ENCODE measurements at places on chromosomes 6 and 20. TPM values are rescaled to one million over a fixed set of nuclear protein-coding genes. Genes with fewer than 3 reads are reported as not detected.

POM121L2 gene
- total RNA-seq = not detected

C6orf52 gene
- total RNA-seq = 2.4 TPM

ZBP1 gene
- total RNA-seq = 4.8 TPM

TREM1 gene
- 0.38 TPM for total RNA-seq

NOTCH4 gene
- total RNA-seq = 1.4 TPM

DNA sequence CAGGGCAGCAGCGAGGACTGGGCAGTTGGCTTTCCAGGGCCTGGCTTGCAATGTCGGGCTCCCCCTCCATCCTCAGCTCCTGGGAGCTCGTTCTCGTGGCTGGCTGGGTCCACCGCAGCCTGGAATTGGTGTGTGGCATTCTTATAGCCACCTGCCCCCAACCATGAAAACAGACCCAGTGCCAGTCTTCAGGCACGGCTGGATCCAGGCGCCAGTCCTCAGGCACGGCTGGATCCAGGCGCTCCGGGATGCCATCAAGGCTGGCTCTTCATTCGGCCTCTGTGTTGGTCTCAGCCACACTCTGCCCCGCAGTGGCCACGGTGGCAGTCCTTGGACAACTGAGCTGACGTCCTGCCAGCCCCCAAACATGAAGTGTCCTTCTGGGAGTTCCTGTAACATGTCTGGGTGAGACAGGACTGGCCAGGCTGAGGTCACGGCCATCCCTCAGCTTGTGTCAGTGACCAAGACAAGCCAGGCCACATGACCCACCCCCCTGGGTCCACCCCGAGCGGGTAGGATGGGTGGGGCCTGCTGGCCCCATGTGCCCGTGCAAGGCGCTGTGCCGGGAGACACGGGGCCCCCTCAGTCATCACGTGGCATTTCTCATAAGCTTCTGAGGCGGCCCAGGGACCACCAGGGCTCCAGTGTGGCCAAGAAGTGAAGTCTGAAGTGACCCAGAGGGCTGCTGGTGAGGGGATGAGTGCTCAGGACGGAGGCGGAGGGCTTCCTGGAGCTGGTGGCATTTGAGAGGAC lies 99.0 kb downstream of the TAF4 start:
- no peak for DNase-seq

DNA sequence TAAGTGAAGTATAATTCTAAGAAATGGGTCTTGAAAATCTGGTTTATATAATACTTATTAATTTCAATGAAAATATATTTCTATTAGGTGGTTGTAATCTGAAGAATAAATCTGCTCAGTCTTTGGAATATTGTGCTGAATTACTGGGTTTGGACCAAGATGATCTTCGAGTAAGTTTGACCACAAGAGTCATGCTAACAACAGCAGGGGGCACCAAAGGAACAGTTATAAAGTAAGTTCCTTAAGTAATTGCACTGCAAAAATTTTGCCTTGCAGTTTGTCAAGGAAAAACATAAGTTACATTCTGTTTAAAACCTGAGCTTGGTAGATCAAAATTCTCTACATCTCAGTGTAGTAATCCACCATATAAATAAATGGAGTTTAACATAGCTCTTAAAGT lies 106.0 kb downstream of the MYO6 start:
- no peak for DNase-seq

DNA sequence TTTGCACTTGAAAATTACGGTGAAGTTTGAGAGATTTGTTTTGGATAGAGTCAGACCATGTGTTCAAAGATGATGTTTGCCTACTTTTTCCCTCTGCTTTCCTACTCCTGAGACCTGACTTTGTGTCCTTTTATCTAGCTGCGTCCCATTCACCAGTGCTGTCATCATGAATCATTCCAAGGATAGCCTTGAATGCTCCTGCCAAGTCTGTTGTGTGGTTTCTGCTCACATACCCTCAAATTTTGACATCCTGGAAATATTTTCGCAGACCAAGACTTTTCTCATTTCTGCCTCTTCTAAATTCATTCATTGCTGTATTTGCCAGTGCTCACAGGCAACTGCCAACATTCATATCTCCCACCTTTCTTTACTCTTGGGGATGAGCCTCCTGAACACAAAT lies 175.9 kb upstream of the SCGN start:
- no peak for DNase-seq

DNA sequence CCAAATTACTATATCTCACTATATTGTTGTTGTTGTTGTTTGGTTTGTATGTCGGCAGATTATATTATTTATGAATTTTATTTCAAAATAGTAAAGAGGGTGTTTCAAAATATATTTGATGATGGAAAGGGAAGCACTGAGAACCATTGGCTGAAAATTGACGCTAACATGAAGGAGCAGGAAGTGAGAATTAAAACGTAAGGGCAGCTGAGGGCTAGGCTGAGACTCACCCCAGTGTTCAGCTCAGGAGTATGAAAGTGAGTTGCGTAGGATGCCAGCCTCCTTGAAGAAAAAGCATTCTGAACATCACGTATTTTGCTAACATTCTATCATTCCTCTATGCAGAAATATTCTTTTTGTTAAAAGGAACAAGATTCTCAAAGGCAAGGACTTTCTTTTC lies 10.7 kb upstream of the IPCEF1 start:
- DNase-seq = no peak

GRCh38 chr20:60228255-60228654 lies 270.0 kb downstream of the CDH26 start:
- no peak for DNase-seq

DNA sequence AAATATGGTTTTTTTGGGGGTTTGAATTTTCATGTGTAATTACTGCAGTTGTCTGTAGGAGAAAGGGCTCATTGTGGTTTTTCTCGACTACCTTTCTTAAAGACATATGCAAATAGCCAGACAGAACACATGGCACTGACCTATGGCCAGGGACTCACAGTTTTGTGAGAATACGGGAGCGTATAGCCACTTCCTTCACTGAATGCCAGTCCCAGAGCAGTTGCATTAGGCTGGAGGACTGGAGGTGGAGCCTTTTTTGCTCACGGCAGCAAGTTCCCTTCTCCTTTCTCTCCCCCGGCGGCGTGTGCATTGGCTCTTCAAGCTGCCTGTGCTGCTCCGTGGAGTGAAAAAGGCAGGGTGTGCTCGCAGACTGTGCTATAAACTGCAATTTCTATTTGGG lies 114.9 kb downstream of the AKAP7 start:
- DNase-seq = no peak

DNA sequence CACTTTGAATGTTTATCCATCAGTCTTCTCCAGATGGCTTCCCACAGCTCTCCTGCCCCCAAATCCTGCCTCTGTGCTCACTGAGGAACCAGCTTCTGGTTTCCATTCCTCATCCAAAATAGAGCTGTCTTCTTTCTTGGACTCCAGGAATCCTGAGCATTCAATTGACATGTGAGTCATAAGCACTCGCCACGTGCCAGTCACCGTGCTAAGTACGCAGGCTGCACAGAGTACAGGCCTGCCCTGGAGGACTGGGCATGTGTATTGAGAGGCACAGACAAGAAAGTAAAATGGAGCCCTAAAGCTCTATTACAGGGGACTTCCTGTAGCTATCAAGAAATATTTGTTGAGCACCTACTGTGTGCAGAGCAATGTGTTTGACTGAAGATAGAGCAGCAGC lies 39.7 kb upstream of the LRFN2 start:
- no peak for DNase-seq

GRCh38 chr6:132466952-132467351 lies 46.0 kb downstream of the STX7 start:
- no peak for DNase-seq

- no peak for DNase-seq
These were observed 110.6 kb downstream of the PREX1 start for GRCh38 chr20:48717095-48717672.

Measured in natural killer cell treated with Interleukin-12 subunit alpha and Interleukin-12 subunit beta and Interleukin-15 and Interleukin-18, amount 100 ng/mL, for 72 hours (primary cell).